ENCODE measurements at places on chromosomes 4 and X. TPM values are rescaled to one million over a fixed set of nuclear protein-coding genes. Genes with fewer than 3 reads are reported as not detected.

PPEF1 gene
- not detected for total RNA-seq

WAS gene
- not detected for total RNA-seq

PITX2 gene
- total RNA-seq = 21.7 TPM

MAP9 gene
- total RNA-seq = 3.1 TPM

CCDC149 gene
- 4.3 TPM for total RNA-seq

ARHGAP36 gene
- total RNA-seq = not detected

HSPA4L gene
- total RNA-seq = 5.7 TPM

NDP gene
- not detected for total RNA-seq

HPGD gene
- total RNA-seq = 6.4 TPM

BMPR1B gene
- not detected for total RNA-seq

RENBP gene
- total RNA-seq = not detected

PRKG2 gene
- 0.03 TPM for total RNA-seq

PAGE2B gene
- not detected for total RNA-seq

- no peak for DNase-seq
These were observed 206.3 kb downstream of the SLC7A11 start for GRCh38 chr4:138035781-138036258.

DNA sequence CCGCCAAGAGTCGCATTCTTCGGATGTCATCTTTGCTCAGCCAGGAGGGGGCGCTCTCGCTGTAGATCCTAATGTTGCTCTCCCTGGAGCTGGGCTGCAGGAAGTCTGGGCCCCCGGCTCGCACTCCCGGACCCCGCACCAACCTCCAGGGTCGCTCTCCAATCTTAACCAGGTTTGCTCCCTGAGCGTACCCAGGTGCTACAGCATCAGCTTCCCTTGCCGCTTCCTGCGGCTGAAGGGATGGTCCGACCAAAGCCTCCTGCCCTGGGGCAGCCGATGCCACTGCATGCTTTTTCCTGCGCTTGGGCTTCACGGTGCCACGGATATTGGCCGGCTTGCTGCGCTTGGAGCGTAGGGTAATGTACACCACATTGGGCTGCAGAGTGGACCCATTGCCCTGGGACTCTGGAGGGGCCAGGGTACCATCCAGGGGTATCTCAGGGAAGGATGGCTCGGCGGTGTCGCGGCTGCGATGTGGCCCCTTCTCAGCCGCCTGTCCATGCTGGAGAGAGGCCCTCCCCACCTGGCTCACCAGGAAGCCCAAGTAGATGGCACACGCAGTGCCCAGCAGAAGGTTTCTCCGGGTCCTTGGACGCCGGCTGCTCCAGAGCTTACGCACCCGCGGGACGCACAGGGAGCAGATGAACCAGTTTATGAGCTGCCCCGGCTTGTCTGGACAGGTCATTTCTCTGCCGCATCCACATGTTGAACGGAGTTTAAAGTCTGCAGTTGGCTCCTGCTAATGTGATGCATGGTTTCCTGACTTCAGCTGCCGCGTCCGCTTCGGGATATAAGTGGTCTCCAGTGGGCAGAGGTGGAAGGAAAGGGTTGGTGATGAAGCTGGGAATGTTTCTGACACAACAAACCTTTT is 1.9 kb downstream of the GASK1B start:
- DNase-seq = no peak

GRCh38 chr4:6106156-6106555 is 87.9 kb upstream of the C4orf50 start:
- no peak for DNase-seq

DNA sequence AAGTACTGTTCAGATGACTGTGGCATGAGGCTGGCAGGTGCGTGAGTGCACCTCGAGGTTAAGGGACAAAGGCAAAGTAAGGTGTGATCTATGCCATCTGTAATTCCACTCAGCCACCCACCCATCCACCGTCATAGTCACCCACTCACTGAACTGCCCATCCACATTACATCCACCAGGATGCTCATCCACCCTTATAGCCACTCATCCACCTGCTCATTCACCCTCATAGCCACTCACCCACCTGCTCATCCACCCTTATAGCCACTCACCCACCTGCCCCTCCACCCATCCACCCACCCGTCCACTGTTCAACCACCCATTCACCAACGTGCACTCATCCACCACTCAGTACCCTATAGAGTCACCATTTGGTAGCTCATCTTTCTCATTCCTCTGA is 64.1 kb upstream of the UXT start:
- DNase-seq = no peak

DNA sequence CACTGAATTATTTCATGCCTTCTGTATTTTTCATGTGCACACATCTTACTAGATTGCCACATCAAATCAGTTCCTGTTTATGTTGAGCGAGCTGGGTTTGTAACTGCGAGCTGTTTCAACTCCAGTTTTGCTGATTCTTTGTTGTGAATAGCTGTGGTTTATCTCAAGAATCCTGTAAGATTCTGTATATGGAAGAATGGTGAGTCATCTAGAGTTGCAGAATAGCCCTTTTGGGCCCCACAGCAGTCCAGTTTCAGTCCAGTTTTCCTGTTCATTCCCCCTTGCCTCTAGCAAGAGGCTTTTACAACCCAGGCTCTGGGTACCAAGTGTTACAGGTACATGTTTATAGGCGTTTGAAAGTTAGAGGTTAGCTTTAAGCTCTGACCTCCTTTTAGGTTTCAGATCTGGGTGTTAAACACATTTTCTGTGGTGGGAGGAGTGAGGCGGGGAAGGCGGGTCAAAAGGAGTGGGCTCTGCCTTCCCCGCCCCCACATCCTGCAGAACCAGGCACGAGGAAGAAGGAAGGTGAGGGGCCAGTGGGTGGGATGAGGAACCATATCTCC is 32.7 kb downstream of the TBC1D14 start:
- DNase-seq = peak; percentile 57

GRCh38 chr4:11585506-11585905 is 156.8 kb upstream of the HS3ST1 start:
- no peak for DNase-seq

DNA sequence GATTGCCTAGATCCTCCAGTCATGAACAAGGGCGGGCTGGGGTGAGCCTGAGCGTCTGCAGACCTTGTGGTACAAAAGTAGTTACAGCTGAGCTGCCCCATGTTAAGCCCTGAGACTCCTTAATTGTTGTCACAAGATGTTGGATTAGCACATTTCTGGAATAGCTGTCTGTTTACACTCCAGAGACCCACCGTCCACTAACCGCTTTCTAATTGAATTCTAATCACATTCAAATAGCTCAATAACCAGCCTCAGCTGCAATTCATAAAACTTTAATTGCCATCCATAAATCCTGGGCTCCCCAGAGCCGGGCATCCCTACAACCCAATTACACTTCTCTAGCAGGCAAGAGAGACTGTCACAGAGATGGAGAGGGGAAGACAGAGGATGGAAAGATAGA is 1.6 kb upstream of the GSX2 start:
- DNase-seq = no peak

GRCh38 chr4:100345585-100345984 is 155.3 kb upstream of the DDIT4L start:
- no peak for DNase-seq

GRCh38 chr4:126081336-126081735 is 766.6 kb downstream of the FAT4 start:
- DNase-seq = no peak

- peak; percentile 29 for DNase-seq
These were observed 38.7 kb downstream of the SPATA4 start for GRCh38 chr4:176156656-176157055.

DNA sequence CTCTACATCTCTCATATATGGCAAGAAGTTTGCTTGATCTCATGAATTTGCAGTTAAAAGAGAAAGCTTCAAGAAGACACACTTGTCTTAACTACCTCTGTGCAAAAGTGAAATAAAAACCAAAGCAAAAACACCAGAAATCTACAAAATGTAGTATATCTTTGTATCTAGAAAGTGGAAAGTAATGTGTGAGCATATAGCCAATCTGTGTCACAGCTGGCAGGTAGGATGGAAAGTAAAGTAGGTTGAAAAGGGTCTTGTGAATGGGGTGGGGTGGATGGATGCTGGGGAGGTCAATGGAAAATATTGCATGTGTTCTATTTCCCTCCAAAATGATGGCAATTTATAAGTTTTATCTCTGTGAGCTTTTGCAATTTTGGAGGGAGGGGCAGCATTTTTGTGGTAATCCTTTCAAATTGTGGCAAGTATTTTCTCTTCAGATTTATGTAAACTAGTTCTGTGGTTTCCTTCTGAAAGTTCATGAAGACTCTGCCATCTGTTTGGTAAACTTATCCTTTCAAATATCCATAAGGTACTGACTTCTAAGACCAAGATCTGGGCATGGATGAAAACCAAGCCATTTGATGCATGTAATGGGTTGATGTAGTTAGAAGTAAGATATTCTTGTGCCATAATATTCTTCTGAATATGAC is 215.9 kb upstream of the GIMD1 start:
- DNase-seq = no peak

- peak; percentile 61 for DNase-seq
These were observed 487 bp downstream of the HMGB2 start for GRCh38 chr4:173333658-173334084.

- DNase-seq = no peak
These were observed 42.9 kb downstream of the FNIP2 start for GRCh38 chr4:158811704-158812103.

GRCh38 chr4:180207921-180208320 is 2035.3 kb upstream of the TENM3 start:
- no peak for DNase-seq

- DNase-seq = no peak
These were observed 7.4 kb downstream of the ZRSR2 start for GRCh38 chrX:15797707-15798106.

DNA sequence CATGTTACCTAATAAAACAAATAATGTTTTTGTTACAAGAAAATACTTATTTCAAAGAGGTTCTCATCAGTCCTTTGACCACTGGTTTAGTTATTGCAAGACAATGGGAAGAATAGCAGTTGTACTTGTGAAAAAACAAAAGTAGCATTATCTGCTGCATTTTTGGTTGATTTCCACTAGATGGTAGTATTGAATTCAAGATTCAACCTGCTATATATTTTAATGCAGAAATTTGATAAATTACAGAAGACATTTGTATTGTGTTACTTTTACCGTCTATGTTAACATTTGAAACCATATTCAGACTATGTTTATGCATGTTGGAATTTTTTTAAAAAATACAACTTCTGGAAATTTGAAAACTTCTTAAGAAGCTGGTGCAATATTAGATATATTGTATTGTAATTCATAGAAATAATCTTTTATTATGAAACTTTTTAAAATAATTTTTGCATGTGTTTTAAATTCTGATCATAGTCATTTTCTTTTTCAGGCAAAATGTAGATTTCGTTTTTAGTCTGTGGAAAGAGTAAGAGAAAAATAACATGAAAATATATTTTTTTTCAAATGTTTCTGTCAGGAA is 56.4 kb downstream of the SPCS3 start:
- DNase-seq = peak; percentile 20

GRCh38 chr4:186910385-186910784 is 186.7 kb upstream of the FAT1 start:
- no peak for DNase-seq

GRCh38 chr4:1207157-1207470 is 34.7 kb upstream of the SPON2 start:
- DNase-seq = no peak

DNA sequence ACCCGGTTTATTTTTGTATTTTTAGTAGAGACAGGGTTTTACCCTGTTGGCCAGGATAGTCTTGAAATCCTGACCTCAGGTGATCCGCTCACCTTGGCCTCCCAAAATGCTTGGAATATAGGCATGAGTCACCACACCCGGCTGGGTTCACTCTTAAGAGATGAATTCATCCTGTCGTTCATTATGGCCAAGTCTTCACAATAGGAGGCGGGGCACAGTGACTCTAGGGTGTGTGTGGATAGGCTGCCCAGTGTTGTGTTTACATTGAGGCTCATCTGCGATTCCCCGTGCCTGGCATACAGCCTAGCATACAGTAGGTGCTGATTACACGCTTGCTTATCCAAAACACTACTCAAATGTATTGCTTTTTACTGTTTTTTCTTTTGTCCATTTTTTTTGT is 41.3 kb upstream of the IGFBP7 start:
- peak; percentile 16 for DNase-seq

- DNase-seq = no peak
These were observed 27.4 kb downstream of the ABLIM2 start for GRCh38 chr4:8131210-8131609.

GRCh38 chrX:107936434-107936730 is 45.8 kb downstream of the TEX13B start:
- DNase-seq = no peak

GRCh38 chr4:145420595-145421214 is 60.9 kb upstream of the SMAD1 start:
- no peak for DNase-seq

GRCh38 chrX:1468250-1468772 is 15.6 kb upstream of the ASMTL start:
- peak; percentile 69 for DNase-seq

DNA sequence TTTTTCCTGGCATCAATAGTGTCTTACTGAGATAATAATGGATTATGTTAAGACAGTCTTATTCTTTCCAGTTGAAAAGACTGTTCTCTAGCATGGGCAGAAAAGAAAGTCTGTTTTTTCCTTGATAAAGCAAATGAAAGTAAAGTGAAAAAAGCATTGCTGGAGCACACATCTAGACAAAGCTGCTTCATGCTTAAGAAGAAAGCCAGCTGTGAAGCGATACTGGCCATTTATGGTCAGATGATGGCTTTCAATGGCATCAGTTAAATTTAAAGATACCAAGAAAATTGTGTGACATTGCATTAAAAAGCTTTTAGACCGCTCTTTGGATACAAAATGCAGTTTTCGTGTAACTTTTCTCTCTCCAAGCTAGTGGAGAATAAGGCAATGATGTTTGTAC is 242.1 kb upstream of the TRAM1L1 start:
- no peak for DNase-seq

- no peak for DNase-seq
These were observed 38.7 kb downstream of the EXOC1 start for GRCh38 chr4:55892156-55892555.
